Jurkat, Clone E6-1 (cell line): ENCODE measurements at places on chromosomes 1 and 21.
A peak's percentile ranks its signal among the peaks of the same experiment; 100 is the strongest.

GRCh38 chr1:15351310-15351709, 58.4 kb upstream of the EFHD2 start:
- DNase-seq = no peak

DNA sequence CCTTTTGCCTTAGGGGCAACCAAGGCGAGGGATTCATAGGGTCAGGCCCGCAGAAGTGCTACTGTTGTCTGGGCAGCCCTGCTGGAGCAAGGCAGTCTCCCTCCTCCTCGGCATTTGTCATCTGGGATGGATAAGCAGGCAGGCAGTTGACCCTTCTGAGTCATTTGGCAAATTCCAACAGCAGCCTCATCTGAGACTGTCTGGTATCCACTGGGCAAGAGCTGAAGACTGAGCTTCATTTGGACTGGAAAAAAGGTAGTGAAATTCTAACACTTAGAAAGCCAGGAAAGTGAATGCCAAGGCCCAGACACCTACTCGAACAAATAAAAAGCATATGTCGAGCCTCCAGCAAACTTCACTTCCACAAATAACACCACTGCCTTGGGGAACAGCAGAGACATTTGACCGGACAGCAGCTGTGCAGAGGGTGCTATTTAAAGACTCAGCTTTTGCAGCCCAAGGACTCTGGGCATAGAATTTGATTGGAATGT, 4.0 kb upstream of the ZBTB40 start:
- no peak for DNase-seq

DNA sequence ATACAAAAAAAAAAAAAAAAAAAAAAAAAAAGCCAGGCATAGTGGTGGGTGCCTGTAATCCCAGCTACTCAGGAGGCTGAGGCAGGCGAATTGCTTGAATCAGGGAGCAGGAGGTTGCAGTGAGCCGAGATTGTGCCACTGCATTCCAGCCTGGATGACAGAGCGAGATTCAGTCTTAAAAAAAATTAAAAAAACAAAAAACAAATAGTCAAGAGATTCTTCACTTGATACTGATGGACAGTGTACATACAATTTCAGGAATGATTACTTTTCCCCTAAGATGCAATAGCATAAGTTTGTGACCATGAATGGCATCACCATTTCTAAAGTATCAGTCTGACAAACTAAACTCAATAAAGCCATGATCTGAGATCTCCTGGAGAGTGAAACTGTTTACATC, 60.8 kb upstream of the IVNS1ABP start:
- DNase-seq = no peak

DNA sequence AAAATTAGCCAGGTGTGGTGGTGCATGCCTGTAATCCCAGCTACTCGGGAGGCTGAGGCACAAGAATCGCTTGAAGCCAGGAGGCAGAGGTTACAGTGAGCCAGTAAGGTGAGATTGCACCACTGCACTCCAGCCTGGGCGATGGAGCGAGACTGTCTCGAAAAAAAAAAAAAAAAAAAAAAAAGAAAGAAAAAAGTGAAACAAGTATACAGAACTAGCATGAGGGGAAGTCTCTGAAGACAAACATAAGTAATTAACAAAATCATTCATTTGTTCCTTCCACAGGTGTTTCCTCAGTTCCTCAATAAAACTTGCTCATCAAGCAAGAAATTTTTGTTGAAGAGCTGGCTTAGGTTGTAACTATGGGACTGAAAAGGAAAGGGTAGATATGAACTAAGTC, 52.2 kb upstream of the CNN3 start:
- no peak for DNase-seq

DNA sequence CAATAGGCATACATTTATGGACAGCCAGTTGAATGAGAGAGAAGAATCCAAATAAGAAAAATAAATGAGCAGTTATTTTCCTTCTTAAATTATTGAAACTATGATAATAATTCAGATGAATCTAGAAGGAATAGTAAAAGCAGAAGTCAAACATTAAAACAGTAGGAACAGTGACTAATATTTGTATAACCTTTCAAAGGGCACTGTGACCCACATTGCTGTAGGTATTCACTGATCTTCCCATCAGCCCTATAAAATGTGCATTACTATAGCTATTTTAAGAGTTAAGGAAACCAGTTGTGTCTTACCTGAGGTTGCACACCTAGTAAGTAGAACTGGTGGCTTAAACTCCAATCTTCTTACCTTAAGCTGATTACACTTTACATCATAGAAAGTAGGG, 102.8 kb upstream of the ARTN start:
- DNase-seq = no peak

DNA sequence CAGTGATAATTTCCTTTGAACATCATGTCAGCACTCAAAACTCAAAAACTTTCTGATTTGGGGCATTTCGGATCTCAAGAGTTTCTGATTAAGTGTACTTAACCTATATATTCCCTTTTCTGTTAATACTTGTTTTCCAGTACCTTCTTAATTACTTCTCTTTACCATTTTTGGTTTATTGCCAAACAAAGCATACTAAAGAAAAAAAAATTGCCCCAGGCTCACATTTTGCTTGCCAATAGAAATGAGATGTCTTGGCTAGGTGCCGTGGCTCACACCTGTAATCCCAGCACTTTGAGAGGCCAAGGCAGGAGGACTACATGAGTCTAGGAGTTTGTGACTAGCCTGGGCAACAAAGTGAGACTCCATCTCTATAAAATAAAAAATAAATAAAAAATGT, 4.8 kb downstream of the PSMD4 start:
- no peak for DNase-seq

GRCh38 chr1:167297222-167298214, 76.8 kb downstream of the POU2F1 start:
- DNase-seq = no peak

DNA sequence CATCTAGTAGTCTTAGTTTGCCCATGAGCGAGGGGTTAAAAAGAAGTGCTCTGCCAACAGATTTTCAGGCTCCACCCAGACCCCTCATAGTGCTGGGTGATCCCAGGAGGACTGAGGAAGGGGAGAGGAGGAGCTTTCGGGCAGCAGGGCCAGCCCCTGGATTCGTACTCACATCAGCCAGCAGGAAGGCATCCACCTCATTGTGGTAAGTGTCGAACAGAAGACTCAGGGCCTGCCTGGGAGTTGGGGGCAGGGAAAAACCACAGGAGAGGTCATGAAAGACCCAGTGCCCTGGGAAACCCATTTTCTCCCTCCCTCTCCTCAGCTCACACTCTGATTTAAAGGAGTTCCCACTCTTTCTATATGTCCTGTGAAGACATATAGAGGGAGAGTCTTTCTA, 34.9 kb downstream of the PIK3C2B start:
- peak; percentile 67 for DNase-seq

DNA sequence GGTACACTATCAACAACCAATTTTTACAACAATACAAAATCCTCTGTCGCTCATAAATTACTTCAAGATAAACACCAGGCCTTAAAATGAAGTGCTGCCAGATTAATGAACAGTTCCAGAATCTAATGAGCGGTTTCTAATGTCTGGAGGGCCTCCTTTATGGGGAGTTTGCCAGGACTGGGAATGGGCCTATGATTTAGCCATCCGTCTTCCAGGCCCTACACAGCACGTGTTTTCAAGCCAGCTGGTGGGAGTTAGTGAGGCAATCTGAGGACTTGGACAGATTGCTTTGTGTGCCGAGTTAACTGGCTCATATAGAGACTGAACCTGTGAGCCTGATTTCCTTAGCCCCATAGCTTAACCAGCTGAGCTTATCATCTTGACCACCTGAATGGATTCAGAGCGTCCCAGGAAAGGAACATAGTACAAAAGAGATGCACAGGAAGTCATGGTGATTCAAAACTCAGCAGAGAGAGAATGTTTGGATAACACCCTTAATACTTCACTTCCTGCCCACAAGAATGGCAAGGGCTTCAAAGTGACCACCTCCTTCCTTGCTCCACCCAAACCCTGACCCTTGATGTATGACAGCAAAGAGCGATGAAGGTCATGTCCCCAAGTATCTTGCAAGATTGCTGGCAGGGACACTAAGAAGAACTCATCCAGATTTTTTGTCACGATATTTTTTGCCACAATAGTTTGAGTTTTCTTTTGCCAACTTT, 143.5 kb downstream of the SLC30A10 start:
- DNase-seq = no peak

DNA sequence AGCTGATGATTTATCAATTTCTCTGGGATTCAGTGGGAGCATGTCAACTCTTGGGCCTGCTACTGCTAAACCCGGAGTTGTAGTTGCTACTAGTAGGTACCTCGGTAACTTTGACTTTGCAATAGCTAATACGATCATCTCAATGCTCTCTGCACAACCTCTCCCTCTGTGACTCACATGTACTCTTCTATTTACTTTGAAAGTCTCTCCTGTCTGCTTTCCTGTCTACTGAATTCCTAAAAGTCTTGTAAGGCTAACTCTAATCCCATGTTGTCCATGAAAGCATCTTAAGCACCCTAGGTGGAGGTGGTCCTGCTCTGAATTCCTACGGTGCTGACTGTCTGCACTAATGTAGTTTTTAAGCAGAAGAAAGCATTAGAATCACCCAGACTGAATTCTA, 29.3 kb downstream of the SLC9C2 start:
- DNase-seq = no peak

DNA sequence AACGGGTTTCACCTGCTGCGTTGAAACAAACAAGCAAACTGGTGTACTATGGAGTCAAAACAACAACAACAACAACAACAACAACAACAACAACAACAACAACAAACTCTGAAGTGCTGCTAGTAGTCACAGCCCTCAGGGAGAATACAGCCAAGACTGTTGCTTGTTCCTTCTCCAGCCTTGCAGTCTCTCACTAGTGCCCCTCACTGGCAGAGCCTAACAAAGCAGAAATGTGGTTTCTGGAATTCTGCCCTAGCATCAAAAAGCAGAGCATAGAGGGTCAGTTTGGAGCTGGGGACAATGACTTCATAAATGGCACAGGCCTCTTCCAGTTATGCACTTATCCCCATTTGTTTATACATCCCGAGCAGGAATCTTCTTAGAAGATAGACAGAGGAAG, 187.4 kb downstream of the KCNK2 start:
- no peak for DNase-seq

- DNase-seq = no peak
Measured at GRCh38 chr1:93969887-93970286, 60.7 kb upstream of the GCLM start.
